Urothelium cell line (cell line): ENCODE measurements at places on chromosomes 5 and 9.

DNA sequence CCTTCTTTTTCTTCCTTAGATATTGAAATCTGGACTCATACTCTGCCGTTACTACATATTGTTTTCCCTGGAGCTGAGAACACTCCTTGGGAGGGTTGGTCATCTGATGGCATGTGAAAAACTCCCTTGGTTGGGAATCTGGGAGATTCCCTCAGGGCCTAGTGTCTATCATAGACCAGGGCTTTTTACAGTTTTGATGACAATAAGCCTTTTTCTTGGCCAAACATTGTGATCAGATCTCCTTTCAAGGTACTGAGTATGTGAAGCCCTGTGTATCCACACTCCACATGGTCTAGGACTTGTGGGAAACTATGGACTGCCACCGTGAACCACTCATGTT is 32.9 kb downstream of the TMEM252 start:
- no peak for DNase-seq

- no peak for DNase-seq
Observed at GRCh38 chr9:19885608-19886007, 96.8 kb upstream of the SLC24A2 start.

- no peak for DNase-seq
Observed at GRCh38 chr9:77843871-77844155, 187.8 kb downstream of the GNAQ start.

DNA sequence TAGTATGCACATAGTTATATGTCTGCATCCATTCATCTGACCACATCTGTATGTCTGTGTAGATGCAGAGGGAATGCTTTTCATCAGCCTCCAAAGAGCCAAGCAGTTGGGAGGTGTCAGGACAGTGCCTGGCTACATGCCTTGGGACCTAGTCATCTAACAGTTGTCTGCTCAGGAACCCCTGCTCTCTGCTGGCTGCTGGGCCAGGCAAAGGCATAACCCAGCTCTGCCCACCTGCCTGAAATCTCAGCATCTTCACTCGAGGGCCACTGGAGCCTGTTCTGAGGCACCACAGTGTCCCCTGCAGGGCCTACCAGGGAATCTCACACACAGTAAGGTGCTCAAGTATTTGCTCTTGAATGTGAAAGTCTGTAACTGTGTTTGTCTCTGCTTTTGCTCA is 3.7 kb downstream of the C9orf50 start:
- DNase-seq: peak; percentile 68

DNA sequence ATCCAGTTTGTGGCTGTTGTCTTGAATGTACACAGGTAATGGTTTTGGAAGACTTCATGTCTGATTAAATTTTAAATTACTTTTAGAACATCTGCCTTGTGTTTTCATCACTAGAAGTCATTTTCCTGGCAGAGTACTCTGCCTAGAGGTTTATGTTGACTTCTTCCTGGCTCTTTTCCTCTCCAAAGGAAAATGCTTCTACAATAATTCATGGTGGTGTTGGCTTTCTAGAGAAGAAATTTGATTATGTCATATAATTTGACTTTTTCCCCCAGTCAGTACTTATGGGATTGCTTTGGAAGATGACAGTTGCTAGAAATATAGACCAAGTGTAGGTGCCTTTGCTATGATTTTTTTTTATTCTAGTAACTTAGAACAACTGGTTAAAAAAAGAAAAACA is 46.8 kb downstream of the F2RL2 start:
- no peak for DNase-seq

- DNase-seq: no peak
Observed at GRCh38 chr5:138755084-138755748, 2.0 kb downstream of the CTNNA1 start.

DNA sequence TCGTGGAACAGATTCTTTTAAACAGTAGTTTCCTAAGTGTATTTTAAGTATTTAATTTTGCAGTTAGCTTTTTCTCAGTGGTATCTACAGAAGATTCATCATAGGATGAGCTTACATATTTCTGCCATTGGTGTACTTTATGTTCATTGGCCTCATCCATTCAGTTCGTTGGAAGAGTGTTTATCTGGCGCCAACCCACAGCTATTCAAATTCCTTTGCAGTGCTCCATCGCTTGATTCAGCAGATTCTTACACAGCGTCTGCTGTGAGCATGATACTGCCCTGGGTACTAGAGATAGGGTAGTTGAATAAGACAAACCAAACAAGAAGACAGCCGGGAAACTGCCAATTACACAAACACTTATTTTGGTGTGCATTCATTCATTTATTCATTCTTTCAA is 55.1 kb downstream of the NUP214 start:
- no peak for DNase-seq

DNA sequence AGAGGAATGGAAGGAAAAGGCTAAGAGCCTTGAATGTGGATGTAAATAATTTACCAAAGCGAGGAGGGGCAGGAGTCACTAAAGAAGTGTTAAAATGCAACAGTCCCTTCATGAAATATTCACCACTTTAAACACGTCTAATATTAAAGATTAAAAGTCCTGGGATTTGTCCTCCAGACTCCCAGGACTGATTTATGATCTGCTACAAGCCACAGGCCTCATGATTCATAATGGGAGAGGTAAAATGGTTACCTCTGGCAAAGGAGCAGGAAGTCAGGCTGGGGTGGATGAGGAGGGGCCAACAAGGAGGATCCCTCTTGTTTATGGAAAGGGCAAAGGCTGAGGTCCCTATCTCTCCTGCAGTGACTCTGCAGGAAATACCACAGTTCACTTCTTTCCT is 292.4 kb downstream of the TRIM32 start:
- peak; percentile 60 for DNase-seq

- DNase-seq: no peak
Observed at GRCh38 chr5:140219068-140219991, 44.3 kb downstream of the CYSTM1 start.

GRCh38 chr5:143931986-143932385 is 120.0 kb downstream of the HMHB1 start:
- DNase-seq: no peak

DNA sequence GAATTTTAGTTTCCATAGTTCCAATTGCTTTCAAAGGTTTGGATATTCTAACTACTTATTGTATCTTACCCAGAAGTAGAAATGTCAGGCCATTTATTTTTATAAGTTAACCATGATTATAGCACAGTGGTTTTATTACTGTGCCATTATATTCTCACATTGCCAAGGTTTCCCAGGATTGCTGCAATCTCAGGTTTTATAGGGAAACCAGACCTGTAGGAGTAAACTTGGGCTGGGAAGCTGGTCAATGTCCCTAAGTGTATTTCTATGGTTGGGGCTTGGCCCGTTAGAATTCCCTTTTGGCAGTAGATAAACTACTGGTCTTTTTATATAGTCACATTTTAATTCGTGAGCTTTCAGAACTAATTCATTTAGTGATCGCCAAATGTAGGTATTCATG is 396.6 kb upstream of the KCNN2 start:
- DNase-seq: no peak

DNA sequence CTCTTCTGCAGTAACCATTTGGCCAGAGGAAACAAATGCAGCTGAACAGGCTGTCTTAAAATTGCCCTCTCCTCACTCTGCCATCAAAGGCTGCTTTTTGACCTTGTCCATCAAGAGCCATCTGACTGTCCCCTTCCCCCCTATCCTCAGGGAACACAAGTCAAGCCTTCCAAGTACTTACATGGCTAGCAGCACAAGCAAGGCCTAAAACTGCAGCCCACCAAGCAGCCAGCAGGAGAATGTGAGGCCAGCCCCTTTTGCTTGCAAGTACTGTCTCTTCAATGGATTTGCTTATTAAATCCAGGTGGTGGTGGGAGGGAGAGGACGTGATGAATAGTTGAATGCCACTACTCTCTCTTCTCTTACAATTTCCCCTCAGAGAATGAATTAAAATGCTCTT is 83.5 kb downstream of the HTR1A start:
- no peak for DNase-seq

DNA sequence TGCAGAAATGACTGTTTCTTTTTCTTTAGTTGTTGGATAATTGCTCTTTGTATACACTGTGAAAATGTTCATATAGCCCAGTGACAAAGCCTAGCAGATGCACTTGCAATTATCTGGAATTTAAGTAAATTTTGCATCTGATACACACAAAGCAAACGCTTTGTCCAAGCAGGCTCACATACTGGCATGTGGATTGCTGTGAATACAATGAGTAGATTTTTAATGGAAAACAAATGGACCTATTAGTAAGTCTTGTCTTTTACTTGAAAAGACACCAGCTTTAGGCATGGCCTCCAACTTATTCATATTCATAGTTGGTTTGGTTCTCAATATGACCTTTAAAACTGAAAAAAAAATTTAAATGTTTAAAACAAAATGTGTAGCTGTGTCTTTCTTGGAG is 1299.8 kb upstream of the WWC1 start:
- no peak for DNase-seq

DNA sequence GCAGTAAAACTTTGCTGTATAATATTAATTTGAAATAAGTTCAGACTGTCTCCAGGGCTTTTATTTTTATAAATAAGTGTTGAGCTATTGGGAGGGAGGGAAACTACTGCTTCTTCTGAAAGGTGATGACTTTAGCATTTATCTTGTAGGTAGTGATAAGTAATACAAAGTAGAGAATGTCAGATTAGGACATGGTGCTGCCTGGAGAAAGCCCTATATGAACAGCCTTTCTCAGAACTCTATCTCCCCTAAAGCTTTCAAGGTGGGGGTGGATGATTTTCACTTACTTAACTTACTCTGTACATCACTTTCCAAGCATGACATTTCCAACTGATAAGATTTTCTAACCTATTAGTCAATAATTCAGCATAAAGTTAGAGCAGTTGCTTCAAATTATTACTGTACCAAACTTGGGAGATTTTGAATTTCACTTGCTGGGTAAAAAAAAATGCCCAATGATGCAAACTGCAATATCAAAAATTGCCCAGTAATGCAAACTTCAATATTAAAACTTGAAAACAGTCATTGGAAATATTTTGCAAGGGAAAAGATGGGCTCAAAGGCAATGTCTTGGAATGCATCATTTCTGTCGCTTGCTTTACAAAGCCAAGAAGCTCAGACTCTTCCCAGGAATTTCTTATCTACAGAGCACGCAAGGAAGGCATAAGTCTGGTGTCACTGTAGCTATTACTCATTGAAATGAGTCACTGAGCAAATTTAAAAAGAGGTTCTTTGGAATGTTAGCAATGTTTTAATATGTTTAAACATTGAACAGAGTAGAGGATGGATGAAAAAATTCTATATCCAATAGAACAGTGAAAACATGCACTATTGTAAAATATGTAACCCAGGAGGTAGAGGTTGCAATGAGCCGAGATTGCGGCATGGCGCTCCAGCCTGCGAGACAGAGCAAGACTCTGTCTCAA is 569.5 kb downstream of the PSAT1 start:
- peak; percentile 68 for DNase-seq

- no peak for DNase-seq
Observed at GRCh38 chr5:153809166-153809565, 229.5 kb downstream of the FAM114A2 start.

DNA sequence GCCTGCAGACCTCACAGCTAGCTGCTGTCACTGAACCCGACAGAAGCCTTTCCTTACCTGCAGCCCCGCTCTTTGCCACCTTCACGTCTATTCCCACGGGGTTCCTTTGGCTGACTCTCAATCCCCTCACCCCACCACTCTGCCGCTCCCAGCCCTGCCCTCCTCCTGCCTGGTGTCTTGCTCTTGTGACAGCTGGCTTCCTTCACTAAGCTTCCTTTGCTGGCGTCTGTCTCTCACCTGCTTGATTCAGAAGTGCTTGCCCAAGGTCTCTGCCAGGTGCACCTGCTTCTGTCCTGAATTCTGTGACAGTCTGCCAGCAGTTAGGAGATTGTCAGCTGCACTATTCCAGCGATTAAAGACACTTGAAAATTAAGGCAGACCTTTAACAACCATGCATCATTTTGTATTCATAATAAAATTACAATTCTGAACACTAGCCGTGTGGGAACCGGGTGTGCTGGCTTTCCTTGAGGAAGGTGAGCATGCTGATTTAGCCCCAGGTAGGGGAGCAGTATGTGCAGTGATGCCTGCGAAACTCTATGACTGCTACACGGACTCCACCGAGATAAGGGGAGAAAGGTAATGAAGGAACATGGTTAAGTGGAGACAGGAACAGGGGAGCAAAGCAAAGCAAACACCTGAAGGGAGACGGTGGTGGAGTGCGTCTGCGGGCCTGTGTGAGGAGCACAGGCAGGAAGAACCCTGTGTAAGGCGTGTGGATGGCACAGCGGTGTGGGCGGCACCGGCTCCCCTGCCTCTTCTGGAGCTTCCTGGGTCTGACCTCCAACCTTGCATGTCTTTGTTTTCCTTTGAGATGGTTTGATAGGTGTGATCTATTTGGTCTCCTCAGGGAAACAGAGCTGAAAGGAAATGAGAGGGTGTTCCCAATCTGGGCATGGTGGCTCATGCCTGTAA is 80.1 kb upstream of the CACNA1B start:
- no peak for DNase-seq

GRCh38 chr5:148255456-148255855 is 13.1 kb upstream of the SPINK13 start:
- DNase-seq: no peak
